C1 segment of cervical spinal cord (tissue), 14 donors: ENCODE measurements at places on chromosomes 2 and 18.

DNA sequence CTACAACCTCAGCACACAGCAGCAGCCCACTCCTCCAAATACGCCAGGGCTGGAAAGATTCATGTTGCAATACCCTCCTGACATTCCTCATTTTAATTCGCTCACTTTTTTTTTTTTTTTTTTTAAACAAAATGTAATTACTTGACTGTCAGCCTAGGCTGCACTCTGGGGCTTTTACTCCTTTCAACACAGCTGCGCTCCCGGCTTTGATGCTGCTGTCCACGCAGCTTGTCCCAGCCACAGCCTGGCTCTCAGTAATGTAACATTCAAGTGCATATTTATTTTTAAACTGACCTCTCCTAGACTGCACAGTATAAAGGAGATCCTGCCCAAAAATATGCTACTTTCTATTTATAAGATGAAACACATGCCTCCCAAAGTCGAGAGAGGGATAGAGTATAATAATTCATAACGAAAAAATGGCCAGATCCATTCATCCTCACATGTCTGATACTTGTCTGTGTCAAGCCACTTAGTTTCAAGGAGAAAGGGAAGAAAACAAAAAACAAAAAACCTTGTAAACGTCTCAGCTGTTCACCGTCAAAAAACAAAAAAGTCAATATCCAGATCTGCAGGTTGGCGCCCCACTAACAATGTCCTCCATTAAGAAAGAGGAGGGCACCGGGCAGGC lies 949 bp downstream of the CDC42EP3 start:
- no peak for DNase-seq

DNA sequence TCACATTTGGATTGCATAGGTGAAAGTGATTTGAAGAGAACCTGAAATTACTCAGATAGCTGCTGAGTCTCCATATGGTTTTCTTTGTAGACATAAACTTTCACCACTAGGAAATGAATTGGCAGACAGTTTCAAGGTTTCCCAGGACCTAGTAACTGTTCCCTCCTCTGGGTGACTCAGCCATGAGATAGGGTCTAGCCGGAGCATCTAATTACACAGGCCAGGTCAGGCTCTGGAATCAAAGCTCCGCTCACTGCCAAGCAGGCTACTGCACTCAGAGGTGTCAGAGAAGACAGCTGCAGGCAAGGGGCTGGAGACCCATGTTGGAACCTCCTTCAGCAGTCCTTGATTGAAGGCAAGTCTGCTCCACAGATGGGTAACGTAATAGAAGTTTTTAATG lies 429.2 kb downstream of the TNS1 start:
- no peak for DNase-seq

DNA sequence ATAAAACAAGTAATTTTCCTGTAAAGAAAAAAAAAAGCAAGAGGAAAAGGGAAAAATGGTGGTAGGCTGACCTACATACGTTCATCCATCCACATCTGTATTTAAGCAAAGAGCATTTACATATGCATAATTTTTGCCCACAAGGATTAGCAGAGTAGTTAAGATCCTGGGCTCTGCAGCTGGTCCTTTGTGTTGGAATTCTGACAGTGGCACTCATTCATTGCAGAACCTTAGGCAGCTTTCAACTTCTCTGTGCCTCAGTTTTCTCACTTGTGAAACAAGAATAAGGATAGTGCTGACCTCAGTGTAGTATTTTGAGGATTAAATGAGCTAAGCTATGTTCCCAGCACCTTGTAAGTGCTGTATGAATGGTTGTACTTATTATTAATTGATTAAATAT lies 211.3 kb downstream of the ARL4C start:
- DNase-seq, result no peak

GRCh38 chr2:189024901-189025618 lies 50.9 kb downstream of the COL3A1 start:
- DNase-seq, result no peak

GRCh38 chr2:37573451-37574388 lies 97.7 kb downstream of the CDC42EP3 start:
- DNase-seq, result no peak
